T-helper 1 cell treated with Interleukin-12 subunit alpha and Interleukin-12 subunit beta and Interleukin-4 antibody, amounts not matched to agents 30 ng/mL and 1 ng/mL, for 36 hours (primary cell): ENCODE measurements at places on chromosomes 2 and 18. TPM values are rescaled to one million over a fixed set of nuclear protein-coding genes. Genes with fewer than 3 reads are reported as not detected.

UGT1A6 gene
- not detected in 2 replicates for total RNA-seq

REG3A gene
- not detected in 2 replicates for total RNA-seq

SPATA3 gene
- total RNA-seq: not detected in 2 replicates

GRB14 gene
- not detected in 2 replicates for total RNA-seq

RAB31 gene
- 0.34 and 0.66 TPM in 2 replicates for total RNA-seq
